ENCODE measurements at places on chromosomes 4 and X.
A peak's percentile ranks its signal among the peaks of the same experiment; 100 is the strongest.

GRCh38 chr4:77911091-77911490 is 48.5 kb downstream of the MRPL1 start:
- DNase-seq = no peak

- DNase-seq = no peak
These were observed 190.3 kb upstream of the KLHL4 start for GRCh38 chrX:87327267-87327666.

DNA sequence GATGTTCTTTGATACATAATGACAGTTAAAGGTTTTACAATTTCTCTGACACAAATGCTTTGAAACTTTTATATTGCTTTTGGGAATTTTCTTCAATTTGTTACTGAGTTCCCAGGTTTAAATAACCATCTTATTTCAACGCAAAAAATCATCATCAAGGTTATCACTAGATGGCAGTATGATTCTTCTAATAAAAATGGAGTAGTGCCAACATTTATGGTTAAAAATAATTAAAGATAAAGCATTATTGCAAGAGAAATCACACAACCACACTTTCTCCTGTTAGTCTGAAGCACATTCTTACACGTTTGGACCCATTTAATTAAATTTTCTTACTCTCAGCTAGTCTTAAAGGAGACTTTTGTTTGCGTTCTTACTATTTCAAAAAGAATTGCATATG is 611.3 kb upstream of the CPXCR1 start:
- peak; percentile 0 for DNase-seq

- no peak for DNase-seq
These were observed 50.0 kb downstream of the EVC start for GRCh38 chr4:5760936-5761480.

DNA sequence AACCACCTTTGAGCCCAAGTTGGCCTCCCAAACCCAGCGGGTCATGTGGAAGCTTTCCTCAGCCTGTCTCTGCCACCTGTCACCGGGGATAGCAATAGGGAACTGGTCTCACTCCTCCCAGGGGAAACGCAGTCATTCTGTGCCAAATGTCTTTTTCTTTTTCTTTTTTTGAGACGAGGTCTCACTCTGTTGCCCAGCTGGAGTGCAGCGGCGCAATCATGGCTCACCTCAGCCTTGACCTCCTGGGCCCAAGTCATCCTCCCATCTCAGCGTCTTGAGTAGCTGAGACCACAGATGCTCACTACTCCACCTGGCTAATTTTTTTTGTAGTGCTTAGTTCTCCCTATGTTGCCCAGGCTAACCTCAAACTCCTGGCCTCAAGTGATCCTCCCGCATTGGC is 40.3 kb downstream of the MED28 start:
- DNase-seq = no peak

- no peak for DNase-seq
These were observed 37.8 kb downstream of the CNKSR2 start for GRCh38 chrX:21412029-21412428.

- DNase-seq = no peak
These were observed 99.9 kb upstream of the ADRA2C start for GRCh38 chr4:3666263-3666662.

DNA sequence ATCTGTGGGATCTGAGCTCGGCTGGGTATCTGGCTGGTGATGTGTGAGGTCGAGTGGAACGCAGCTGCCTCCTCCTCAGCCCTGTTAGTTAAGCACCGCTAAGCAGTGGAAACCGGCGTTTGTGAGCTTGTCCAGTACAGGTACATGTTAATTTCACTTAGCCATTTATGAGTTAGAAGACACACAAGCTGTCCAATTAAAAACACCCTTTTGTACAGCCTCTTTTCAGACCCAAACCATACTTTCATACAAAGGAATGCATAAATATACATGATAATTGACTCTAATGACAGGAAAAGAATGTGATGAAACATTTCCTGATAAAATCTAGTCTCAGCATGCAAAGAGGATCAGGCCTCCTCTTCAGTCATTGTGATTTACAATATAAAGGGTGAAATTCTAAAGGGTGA is 163.6 kb upstream of the FAT1 start:
- DNase-seq = peak; percentile 15

Measured in neuronal stem cell (in vitro differentiated cells).